ENCODE measurements at places on chromosomes 13 and 19.

DNA sequence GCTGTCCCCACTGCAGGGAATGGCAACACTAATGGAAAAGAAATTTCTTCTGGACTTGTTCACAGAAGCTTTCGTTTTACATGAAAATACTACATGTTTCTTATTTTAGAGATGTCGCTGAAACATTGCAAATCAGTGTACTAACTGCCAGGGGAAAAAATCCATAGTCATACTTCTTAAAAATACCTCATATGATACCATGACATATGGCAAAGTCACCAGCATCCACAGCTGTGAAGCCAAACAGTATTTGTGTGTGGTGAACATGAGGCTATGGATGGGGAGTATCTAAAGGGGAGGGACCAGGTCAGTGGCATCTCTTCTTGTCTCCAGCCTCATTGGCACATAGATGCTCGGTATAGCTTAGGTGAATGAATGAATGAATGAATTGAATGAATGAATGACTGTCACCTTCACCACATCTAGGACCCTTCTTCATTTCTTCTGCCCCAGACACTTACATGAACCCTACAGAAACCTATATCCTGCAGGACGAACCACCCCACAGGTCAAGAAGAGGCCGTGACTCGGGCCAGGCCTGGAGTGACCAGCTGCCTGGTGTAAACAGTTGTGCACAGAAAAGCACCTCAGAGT lies 14.6 kb upstream of the CD33 start:
- DNase-seq, result no peak

GRCh38 chr13:48978942-48979601 lies 3.4 kb downstream of the FNDC3A start:
- no peak for DNase-seq

DNA sequence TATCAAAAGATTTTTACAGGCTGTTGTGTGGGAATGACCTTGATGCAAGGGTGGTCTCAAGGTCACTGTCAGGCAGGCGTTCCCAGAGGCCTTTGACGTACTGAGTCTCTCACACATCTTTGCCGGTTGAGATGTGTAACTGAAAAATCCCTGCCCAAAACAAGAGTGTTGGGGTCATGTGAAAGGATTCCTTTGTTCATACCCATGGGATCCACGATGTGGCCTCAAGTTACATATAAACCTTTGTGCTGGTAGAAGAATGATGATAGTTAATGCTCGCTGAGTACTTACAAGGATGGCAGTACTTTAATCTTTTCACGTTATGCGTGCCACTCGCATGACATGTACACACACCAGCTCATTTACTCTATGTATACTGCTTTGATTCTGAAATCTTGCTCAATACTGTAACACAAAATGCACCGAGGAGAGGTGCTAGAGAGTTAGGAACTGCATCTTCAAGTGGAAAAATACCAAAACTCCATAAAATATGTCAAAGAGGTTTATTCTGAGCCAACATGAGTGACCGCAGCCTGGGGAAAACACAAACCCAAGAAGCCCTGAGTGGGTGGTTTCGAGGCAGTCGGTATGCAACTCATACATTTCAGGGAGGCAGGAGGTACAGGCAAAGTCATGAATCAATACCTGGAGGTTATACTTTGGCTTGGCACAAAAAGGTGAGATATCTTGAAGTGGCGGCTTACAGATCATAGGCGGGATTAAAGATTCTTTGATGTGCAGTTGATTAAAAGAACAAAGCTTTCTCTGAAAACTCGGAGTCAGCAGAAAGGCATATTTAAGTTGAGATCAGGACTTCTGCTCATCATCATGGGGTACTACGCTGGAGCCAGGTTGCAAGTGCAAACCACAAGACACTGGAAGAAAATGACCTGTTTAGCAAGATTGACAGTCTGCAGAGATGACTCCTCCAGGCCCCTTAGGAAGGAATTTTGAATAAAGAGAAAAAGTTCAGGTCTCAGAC lies 87.4 kb upstream of the ARHGEF7 start:
- no peak for DNase-seq

DNA sequence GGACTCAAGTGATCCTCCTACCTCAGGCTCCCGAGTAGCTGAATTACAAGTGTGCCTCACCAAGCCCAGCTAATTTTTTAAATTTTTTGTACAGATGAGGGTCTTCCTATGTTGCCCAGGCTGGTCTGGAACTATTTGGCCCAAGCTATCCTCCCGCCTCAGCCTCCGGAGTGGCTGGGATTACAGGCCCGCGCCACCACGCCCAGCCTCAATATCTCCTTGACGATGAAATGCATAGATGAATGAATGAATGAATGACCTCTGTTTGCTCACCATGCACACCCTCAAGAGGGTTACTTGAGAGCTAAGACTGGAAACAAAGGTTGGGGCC lies 14.9 kb upstream of the AP1M2 start:
- no peak for DNase-seq

GRCh38 chr13:80161219-80161618 lies 179.7 kb downstream of the SPRY2 start:
- DNase-seq, result no peak

- no peak for DNase-seq
Observed at GRCh38 chr19:5102520-5102919, 133.6 kb downstream of the KDM4B start.

GRCh38 chr13:38606699-38607535 lies 80.0 kb upstream of the FREM2 start:
- no peak for DNase-seq

DNA sequence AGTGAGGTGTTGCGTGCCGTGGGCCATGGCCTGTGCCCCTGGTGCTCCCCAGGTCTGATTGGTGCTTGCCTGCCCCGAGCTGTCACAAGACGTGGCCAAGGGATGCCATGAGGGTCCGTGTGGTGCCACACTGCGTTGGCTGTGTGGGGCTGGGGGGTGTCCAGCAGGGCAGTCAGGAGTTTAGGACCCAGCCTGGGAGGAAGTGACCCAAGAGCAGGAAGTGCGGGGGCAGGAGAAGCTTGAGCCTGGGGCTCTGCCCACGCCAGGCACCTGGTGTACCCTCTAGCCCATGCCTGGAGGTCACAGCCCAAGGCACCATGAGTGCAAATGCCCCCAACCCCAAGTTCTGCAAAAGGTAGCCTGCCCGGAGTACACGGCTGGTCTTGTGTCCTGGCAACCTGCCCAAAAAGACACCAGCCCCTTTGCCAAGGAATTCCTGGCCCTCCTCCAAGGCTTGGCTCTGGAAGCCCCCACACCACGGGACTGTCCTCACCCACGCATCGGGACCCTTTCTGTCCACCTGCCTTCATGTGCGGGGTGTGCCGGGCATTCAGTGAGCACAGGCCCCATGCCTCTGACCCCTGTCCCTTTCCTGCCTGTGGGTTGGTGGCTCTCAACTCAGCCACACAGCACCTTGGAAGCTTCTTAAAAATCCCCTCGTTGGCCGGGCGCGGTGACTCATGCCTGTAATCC lies 24.9 kb downstream of the MPND start:
- no peak for DNase-seq

GRCh38 chr19:57227502-57227901 lies 3.3 kb upstream of the AURKC start:
- DNase-seq, result no peak

- no peak for DNase-seq
Observed at GRCh38 chr13:45109102-45109720, 11.1 kb upstream of the GTF2F2 start.

DNA sequence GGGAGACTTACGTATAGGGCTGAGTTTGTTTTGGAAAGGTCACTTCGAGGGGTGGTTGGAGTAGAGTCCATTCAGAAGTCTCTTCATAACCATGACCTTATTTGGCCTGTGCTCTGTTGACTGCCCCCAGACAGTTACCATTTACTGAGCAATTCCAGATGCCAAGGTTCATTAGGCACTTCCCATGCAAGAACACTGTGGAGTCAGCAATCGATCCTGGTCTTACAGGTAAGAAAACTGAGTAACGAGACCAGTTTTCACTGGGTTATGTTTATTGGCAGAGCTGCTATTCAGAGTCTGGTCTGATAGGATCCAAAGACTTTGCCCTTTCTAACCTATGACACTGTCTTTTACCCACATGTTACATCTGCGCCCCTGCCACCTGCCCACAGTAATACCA lies 134.7 kb downstream of the MTUS2 start:
- DNase-seq, result no peak

DNA sequence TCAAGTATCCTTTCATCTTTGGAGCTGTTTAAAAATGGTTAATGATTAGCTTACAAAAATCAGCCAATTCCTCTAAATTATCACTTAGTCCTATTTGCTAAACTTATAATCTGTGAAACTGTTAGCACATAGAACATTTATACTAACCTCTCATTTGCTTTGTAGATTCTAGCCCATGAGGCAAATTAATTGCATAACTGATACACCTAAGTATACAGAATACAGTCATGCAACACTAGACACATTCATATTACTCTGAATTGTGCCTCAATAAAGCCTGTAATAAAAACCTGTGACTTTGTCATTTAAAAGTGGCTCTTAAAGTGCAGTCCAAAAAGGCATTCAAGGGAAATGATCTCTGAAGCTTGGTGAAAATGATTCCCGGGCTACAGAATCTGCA lies 21.0 kb downstream of the SERPINE3 start:
- no peak for DNase-seq

DNA sequence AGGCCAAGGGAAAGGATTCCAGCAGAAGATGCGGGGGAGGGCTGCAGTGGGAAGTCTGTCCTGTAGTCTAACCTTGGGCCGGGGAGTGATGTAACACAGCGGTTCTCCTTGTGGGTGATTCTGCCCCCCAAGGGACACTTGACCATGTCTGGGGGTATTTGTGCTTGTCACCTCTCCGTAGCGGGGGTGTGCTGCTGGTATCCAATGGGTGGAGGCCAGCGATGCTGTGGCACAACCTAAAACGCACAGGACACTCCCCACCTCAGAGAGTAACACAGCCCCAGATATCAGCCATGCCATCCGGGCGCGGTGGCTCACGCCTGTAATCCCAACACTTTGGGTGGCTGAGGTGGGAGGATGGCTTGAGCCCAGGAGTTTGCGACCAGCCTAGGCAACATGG lies 36.3 kb downstream of the ZNRF4 start:
- no peak for DNase-seq

GRCh38 chr19:32458500-32459123 lies 53.0 kb downstream of the DPY19L3 start:
- no peak for DNase-seq

DNA sequence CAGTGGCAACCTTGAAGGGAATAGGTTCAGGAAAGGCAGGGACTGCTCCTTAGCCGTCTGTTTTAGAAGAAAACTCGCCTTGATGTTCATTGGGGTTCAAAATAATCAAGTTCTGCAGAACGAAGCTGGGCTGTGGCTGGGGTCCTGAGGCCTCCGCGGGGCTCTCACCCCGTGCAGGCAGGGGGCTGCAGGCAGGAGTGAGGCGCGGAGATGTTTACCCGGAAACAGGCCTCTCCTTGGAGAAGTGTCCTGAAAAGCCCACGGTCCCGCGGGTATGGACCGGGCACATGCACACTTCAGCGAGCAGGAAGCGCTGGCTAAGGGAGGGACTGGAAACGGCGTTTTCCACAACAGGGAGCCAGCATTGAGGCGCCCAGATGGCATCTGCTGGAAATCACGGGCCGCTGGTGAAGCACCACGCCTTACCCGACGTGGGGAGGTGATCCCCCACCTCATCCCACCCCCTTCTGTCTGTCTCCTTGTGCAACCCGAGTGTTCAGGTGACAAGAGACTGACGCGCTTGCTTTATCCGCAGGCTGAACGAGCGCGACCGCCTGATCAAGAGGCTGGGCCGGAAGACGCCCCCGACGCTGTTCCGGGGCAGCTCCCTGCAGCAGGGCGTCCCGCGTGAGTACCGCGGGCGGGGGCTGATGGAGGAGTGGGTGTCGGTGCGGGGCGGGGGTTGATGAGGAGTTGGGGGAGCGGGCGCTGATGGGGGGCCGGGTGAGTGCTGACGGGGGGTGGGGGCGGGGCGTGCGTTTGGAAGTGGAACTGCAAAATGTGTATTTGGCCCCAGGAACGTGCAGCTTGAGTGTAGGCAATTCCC lies 39.6 kb downstream of the SHISA2 start:
- DNase-seq, result no peak

GRCh38 chr13:74444161-74444571 lies 310.0 kb upstream of the KLF12 start:
- no peak for DNase-seq

- DNase-seq, result no peak
Observed at GRCh38 chr13:94329277-94329676, 150.2 kb downstream of the DCT start.

DNA sequence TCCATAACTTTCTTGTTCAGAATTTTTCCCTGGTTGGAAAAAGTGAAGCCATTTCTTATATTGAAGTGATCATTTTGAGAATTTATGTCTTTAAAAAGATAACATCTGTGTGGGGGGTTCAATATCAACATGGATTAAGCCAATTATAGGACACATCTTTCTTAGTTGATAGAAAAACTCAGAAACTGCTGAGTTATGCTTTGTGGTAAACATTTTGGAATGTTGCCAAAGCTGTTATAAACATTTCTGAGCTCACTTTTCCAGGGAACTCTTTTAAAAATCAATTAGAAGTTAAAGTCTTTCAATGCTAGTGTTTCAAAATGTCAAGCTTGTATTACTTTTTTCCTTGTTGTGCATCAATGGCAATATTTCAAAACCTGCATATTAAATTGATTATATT lies 248.8 kb downstream of the DACH1 start:
- no peak for DNase-seq

DNA sequence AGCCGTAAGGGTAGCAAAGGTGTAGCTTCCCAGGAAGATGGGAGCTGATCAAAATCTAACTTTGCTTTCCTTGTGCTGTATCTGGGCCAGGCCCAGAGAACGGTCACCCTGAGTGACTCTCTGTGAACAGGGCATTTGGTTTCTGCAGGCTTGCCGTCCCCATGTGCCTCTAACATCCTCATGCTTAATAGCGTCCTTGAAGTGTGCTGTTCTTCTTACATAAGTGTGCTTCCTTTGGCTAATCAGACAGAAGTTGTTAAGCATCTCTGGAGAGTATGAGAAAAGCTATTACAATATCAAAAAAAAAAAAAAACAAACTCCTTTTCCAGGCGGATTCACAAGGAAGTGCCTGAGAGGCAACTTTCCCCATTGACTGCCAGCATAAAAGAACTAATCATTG lies 503.7 kb downstream of the DIAPH3 start:
- DNase-seq, result no peak

- no peak for DNase-seq
Observed at GRCh38 chr19:43634068-43634467, 5.6 kb downstream of the CADM4 start.

DNA sequence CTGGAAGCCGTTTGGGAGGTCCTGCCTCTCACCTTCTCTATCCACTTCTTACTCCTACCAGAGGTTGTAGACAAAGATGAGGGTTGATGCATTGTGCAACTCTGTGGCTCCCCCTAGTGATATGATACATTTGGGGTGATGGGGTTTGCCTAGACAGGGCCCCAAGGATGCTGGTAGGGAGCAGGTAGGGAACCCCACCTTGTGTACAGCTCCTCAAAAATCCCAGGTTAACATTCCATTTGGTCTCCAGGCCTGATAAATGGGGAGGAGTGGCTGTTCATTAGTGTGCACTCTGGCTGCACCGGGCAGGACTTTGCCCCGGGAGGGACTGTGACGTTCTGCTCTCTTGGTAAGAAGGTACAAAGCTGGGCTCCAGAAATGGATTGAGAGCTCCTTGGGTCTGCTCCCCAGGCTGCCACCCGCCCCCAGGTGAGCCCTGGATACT lies 19.2 kb downstream of the SIGLEC8 start:
- DNase-seq, result no peak

Data from NCI-H187 (cell line).